ENCODE measurements at places on chromosomes 6 and 20.

DNA sequence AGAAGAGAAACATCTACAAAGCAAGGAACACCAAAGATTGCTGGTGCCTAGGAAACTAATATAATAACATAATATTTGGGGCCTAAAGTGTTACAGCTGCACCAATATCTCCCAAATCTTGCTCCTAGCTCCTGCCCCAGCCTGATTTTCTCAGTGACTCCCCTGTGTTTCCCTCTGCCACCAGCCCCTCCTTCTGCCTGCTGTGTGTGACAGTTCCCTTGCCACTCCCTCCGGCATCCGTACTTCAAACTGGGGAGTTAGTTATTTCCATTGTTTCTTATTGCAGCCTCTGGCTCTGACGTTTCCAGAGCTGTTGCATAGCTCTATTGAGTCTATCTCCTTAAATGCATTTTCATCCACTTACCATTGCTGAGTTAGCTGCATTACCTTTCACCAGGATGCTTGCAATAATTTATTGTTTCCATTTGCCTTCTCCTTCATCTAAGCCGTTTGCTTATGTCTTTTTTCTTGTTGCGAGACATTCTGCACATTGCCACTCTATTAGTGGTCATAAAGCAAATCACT is 43.1 kb downstream of the ESR1 start:
- DNase-seq, result no peak

- no peak for DNase-seq
Measured at GRCh38 chr6:82243884-82244283, 3.7 kb downstream of the IBTK start.

DNA sequence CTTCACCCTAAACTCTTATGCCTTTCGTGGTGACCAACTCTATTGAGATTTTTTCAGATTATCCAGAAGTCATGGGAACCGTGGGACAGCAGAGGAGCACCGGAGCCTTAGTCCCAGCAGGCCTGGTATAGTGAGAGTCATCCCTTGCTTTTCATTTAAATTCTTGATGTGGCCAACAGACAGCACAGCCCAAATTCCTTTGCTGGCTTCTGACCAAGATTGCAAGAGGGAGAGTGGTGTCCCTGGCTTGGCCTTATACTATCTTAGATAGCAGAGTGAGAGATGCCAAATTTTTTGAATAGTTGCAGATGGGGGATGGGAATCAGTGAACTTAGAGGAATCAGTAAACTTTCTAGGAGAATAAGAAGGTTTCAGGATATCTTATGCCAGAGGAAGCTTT is 7.8 kb downstream of the STX11 start:
- no peak for DNase-seq

DNA sequence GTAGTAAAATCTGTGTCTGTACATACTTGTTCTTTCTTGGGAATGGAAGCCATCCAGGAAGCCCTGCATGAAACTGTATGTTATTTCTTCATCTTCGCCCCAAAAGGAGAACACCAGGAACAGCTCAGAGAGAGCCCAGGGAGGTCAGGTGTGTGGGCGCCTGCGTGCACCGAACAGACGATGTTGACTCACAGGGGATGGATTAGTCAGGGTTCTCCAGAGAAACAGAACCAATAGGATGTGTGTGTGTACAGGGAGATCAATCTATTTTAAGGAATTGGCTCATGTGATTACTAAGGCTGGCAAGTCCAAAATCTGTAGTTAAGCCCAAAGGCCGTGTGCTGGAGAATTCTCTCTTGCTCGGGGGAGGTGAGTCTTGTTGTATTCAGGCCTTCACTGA is 45.7 kb downstream of the RNASET2 start:
- DNase-seq, result peak; percentile 51

DNA sequence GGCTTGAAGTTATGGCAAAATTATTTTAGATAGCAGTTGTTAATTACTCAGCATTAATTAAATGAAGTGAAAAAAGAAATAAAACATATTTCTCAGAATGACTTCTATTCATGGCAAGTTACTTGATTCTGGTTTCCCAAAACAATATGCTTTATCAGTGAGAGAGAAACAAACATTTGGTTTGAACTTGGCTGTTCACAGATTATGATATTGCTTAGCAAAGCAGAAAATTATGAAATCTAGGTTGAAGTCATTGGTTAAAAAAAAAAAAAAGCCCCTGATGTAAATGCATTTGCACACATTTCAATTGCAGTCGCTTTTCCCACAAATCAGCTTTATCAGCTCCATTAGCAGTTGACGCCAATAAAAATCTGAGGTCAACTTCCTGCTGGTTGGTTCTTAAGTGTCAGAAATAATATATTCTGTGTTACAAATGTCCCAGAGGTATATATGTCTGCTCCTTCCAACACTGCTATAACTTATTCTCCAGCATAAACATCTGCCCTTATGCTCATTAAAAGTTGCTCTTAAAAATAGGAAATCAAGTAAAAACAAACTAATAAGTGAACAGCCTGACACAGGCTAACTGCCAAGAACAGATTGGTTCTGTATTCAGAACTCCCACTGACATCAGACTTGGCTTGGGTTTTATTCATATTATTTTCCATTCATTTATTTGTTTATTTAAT is 275.4 kb downstream of the PHF3 start:
- no peak for DNase-seq

DNA sequence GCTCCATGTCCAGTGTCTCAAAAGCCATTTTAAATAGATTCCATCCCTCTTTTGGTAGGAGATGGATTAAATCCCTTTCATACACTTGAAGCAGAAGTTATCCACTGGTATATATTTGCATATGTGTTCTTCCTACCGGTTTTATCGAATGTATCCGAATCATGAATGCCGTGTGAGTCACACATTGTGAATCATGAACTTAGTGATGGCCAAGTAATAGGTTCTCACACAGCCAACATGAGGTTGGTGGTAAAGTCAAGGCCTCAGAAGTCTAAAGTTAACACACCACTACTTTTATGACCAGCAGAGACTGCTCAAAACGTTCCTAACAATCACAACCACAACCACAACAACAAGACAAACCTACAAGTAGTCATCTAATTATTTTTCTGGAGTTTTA is 345.5 kb downstream of the THBS2 start:
- no peak for DNase-seq

GRCh38 chr20:48143435-48144081 is 358.3 kb upstream of the SULF2 start:
- no peak for DNase-seq

GRCh38 chr6:87184762-87185250 is 29.4 kb downstream of the ZNF292 start:
- DNase-seq, result no peak

DNA sequence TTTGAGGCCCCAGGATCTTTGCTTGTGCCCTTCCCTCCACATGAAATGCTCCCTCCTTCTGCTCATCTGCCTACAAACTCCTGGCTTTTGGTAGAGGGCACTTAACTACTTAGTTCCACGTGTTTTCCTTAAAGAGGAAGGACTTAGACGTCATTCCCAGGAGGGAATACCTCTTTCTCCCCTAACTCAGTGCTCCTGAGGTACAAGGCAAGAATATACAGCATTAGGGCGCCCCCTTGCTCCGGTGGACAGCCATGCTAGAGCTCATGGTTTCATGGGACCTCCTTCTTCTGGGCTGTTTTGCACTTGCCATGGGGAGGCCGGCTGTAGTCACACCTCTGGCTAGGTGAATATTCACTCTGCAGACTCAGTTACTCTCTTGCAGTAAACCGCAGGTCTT is 93.8 kb upstream of the LY86 start:
- DNase-seq, result peak; percentile 66

DNA sequence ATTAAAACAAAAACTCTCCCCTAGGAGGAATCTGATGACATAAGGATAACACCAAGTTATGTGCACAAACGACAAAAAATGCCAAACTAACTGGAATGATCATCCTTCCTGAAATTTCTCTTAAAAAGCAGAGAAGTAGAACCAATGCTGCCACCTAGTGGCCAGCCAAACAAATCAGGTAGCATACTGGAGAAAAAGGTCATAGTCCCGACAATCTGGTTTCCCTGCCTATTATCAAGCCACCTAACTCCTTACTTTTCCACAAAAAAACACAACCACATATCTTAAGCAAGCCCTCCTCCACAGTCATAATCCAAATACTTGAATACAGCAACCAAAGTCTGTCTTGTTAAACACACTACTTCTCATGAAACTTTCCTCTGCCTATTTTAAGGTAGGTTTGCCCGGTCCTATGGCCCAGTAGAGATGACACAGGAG is 5.3 kb downstream of the OARD1 start:
- peak; percentile 73 for DNase-seq

DNA sequence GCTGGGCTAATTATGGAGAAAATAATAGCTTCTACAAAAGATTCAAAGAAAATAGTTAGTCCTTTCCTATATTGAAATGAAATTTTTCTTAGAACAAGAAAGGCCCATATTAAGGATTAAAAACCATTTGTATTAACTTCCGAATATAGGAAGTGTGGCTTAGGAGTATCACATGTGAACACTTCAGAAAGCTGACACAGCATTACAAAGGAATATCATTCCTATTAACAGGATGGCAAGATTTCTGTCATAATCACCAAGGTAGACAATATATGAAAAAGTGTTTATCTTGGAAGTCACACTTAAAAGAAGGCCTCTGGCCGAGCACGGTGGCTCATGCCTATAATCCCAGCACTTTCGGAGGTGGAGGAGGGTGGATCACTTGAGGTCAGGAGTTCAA is 5.4 kb upstream of the LATS1 start:
- DNase-seq, result no peak

DNA sequence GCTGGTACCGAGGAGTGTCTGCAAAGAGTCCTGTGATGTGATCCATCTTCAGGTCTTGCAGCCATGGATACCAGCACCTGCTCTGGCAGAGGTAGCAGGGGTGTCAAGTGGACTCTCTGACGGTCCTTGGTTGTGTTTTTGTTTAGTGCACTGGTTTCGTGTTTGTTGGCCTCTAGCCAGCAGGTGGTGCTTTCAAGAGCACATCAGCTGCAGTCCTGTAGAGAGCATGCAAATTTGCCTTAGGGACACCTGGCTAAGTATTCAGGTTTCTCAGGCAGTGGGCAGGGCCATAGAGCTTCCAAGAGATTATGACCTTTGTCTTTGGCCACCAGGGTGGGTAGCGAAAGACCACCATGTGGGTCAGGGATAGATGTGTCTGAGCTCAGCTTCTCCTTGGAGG is 14.5 kb upstream of the RGS17 start:
- no peak for DNase-seq

All from inflammatory macrophage treated with lipopolysaccharide for 4 hours (primary cell).